ENCODE measurements at places on chromosomes 7 and 10. TPM values are rescaled to one million over a fixed set of nuclear protein-coding genes. Genes with fewer than 3 reads are reported as not detected.

GRCh38 chr10:80730522-80730921 lies 192.8 kb downstream of the SH2D4B start:
- no peak overlapping the region for H3K4me3 ChIP-seq
- no peaks in the 10 kb centered on the region for H3K36me3 ChIP-seq
- H3K27me3 ChIP-seq = peaks cover 4% of the 10 kb centered on the region
- no peaks in the 10 kb centered on the region for H3K4me1 ChIP-seq
- no peak for DNase-seq

DNA sequence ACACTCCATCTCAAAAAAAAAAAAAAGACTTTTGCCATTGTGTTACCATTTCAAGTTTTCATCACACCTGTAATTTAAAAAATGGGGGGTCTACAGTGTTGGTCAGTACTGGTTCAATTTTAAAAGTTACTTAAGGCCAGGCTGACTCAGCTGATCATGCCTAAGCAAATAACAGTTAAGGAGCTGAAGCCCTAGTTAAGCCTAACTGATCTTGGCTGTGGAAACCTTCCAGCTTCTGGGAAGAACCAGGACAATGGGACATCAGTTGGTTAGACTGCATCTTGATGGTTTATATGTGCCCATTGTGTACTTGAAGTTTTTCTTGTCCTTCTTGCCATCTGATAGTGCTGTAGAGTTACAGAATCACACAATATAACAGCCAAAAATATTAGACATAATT lies 26.7 kb downstream of the VCL start:
- no peaks in the 10 kb centered on the region for H3K27me3 ChIP-seq
- no peaks in the 10 kb centered on the region for H3K36me3 ChIP-seq
- H3K27ac ChIP-seq = no peak overlapping the region
- no peaks in the 10 kb centered on the region for H3K4me1 ChIP-seq
- no peak overlapping the region for H3K4me3 ChIP-seq

- no peak overlapping the region for H3K27ac ChIP-seq
- no peaks in the 10 kb centered on the region for H3K36me3 ChIP-seq
- H3K4me1 ChIP-seq = peaks cover 4% of the 10 kb centered on the region
- H3K4me3 ChIP-seq = no peak overlapping the region
- no peaks in the 10 kb centered on the region for H3K27me3 ChIP-seq
Measured at GRCh38 chr10:62185919-62186692, 82.5 kb downstream of the RTKN2 start.

The C10orf95 gene
- not detected for total RNA-seq

The FGL2 gene
- total RNA-seq = 97.8 TPM

DNA sequence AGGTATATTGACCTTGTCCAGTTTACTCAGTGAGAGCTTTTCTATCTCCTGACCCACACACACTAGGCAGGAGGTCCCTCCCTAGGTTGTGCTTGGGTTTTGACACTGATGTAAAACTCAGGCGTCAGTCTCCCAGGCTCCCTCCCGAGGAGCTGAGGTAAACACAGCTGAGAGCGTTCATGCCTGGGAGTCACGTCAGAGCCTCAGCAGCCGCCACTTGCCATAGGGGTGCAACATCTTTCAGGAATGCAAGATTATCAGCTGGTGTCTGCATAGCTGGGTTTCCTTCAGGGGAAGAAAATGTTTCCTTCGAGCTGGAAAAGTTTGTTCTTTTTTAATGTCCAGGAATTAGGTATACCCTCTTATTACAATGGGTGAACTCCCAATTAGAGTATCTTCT lies 70.6 kb downstream of the FGFR2 start:
- no peaks in the 10 kb centered on the region for H3K27me3 ChIP-seq
- no peaks in the 10 kb centered on the region for H3K4me1 ChIP-seq
- H3K36me3 ChIP-seq = no peaks in the 10 kb centered on the region
- H3K4me3 ChIP-seq = no peak overlapping the region
- DNase-seq = no peak

GRCh38 chr7:48452218-48452617 lies 281.0 kb downstream of the ABCA13 start:
- no peak overlapping the region for H3K4me3 ChIP-seq
- DNase-seq = no peak
- H3K36me3 ChIP-seq = peaks cover 20% of the 10 kb centered on the region
- H3K27me3 ChIP-seq = no peaks in the 10 kb centered on the region

DNA sequence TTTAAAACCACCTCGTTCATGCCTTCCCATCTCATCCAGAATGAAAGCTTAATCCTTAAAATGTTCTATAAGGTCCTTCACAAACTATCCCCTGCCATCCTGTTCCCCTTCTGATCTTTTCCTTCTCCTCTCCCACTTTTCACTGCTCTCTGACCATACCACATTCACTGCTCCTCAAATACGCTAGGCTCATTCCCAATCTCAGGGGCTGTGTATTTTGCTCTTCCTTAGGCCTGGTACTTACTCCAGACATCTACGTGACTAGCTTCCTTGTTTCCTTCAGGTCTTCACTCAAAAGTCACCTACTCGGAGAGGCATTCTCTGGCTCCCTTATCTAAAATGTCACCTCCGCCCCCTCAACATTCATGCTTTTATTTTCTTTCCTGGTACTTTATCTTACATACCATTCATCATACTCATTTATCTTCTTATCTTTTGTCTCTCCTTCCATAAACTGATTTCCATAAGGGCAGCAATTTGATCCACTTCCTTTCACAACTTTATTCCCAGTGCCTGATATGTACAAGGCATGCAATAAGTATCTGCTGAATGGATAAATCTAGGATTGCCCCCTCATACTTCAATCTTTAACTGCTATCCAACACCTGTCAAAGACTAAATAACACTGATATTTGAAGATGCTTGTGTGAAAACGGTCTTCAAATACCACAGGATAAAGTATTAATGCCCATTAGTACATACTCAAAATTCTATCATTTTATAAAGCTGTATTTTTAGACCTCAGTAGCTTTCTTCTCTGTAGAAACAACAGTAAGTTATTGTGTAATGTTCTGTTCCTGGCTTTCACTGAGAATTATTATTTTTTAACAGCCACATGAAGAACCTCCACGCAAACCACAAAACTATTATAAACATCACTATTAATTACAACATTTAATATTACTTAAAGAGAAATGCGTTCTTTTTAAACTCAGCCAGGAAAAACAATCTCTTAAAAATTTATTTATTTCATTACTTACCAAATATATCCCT lies 27.0 kb downstream of the JMJD1C start:
- peaks cover 33% of the 10 kb centered on the region for H3K4me1 ChIP-seq
- DNase-seq = no peak
- H3K27me3 ChIP-seq = no peaks in the 10 kb centered on the region
- H3K36me3 ChIP-seq = no peaks in the 10 kb centered on the region

DNA sequence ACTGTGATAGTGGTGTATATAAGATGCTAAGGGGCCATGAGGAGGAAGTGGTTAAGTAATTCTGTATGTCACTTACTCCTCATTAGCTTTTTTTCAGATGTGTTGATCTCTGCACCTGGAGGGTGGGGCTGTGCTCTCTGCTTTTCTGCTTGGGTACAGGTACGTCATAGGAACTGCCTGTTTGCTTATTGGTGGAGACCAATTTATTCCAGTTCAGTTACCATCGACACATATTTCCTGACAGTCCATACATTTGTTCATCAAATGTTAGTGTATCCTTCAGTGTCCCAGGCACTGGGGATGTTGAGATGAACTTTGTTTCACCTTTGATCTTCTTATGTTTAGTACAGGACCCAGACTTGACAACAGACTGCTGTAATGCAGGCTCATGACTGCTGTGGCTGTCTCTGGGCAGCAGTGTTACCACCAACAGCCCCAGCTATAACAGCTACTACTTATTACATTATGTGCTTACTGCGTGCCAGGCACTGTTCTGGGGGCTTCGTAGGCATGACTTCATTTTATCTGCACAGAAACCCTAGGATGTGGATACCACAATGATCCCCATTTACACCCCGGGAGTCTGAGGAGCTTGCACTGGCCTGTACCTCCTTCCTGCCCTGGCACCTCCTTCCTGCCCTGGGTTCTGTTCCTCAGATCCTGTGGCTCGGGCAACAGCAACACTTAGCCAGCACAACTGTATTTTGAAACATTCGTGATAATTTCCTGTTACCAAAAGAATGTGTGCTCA lies 87.4 kb downstream of the BUB3 start:
- no peak overlapping the region for H3K4me3 ChIP-seq
- H3K4me1 ChIP-seq = no peaks in the 10 kb centered on the region

DNA sequence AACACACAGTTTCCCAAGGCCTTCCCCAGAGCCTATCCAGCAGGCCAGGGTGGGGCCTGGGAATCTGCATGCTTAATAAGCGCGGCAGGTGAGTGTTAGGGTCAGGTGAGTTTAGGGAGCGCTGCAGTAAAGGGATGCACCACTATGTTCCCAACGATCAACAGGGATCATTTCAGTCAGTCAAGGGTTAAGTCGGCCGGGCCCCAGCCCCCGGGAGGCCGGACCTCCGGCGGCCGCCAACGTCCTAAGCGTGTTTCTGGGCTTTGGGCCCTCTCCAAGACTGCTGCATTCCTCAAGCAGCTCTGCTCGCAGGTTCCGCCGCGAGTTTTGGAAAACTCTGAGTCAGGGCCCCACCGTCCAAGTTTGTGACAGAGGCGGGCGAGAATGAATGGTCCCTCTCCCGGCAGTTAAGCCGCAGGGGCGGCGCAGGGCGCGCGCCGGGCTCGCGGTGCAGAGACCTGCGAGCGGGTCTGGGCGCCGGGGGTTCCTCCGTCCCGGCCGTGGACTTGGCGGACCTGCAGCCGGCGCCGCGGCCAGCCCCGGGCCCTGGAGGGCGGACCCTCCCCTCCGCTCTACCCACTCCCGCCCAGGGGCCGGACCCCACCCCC lies 81.6 kb downstream of the ARHGAP22 start:
- H3K4me1 ChIP-seq = peaks cover 5% of the 10 kb centered on the region
- no peak overlapping the region for H3K4me3 ChIP-seq
- H3K36me3 ChIP-seq = no peaks in the 10 kb centered on the region
- peaks cover 28% of the 10 kb centered on the region for H3K27me3 ChIP-seq
- H3K27ac ChIP-seq = no peak overlapping the region

DNA sequence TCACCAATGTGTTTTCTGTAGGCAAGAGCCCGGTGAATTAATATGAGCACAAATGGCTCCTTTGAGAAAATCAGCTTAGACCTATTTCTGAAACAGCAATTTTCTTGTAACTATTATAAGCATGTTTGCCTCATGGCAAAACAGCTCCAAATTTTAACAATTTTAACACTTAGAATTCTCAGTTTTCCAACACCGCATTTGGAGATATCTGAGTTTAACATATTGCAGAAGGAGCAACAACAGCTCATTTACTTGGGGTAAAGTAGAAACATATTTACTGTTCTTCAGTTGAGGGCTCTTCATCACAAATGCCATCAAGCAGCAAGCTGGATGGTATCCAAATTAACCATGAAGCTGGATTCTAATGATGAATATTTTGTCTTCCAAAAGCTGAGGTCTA lies 134.0 kb upstream of the SLC26A5 start:
- no peaks in the 10 kb centered on the region for H3K4me1 ChIP-seq
- H3K27ac ChIP-seq = no peak overlapping the region
- no peak for DNase-seq
- no peaks in the 10 kb centered on the region for H3K27me3 ChIP-seq
- no peak overlapping the region for H3K4me3 ChIP-seq

- H3K27me3 ChIP-seq = no peaks in the 10 kb centered on the region
- no peaks in the 10 kb centered on the region for H3K36me3 ChIP-seq
- no peak overlapping the region for H3K27ac ChIP-seq
- no peaks in the 10 kb centered on the region for H3K4me1 ChIP-seq
Measured at GRCh38 chr10:36341471-36341870, 699.4 kb upstream of the FZD8 start.

The CPSF4 gene
- 29.9 TPM for total RNA-seq

The TUBAL3 gene
- total RNA-seq = not detected

DNA sequence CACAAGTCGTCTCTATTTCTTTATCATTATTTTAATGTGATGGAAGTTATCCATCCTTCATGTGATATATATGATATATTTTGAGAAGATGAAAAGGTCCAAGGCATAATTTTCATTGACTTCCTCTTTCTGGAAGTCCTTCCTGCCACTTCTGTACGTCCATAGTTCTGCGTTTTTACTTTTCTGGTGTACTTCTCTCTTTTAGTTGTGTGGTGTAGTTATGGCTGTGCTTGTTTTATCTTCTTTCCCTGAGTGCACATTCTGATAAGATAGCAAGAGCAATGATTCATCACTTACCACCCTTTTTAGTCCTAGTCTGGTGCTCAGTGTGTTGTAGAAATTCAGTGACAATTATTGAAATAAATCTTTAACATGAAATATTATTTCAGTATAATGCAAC lies 231.3 kb upstream of the FERD3L start:
- no peak overlapping the region for H3K4me3 ChIP-seq
- no peaks in the 10 kb centered on the region for H3K27me3 ChIP-seq
- no peak overlapping the region for H3K27ac ChIP-seq
- H3K36me3 ChIP-seq = no peaks in the 10 kb centered on the region

DNA sequence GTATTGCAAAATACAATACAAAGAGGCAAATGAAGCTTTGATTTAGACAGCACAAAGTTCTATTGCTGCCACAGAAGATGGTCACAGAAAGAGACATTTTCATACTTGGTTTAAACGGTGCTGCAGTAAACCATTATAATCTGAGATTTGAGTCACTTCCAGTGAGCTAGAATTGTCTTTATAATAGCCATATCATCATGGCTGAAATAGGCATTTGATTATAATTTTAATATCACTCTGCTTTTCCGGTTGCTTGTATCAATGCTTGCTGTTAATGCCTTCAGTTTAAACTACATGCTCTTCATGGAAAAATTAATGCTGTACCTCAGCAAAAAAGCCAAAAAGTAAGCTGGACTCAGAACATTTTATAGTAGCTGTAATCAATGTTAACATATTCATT lies 48.5 kb downstream of the CPEB3 start:
- no peaks in the 10 kb centered on the region for H3K36me3 ChIP-seq
- peaks cover 17% of the 10 kb centered on the region for H3K4me1 ChIP-seq
- no peak overlapping the region for H3K27ac ChIP-seq
- H3K4me3 ChIP-seq = no peak overlapping the region

The LBX1 gene
- not detected for total RNA-seq

The FBXL13 gene
- 6.6 TPM for total RNA-seq

DNA sequence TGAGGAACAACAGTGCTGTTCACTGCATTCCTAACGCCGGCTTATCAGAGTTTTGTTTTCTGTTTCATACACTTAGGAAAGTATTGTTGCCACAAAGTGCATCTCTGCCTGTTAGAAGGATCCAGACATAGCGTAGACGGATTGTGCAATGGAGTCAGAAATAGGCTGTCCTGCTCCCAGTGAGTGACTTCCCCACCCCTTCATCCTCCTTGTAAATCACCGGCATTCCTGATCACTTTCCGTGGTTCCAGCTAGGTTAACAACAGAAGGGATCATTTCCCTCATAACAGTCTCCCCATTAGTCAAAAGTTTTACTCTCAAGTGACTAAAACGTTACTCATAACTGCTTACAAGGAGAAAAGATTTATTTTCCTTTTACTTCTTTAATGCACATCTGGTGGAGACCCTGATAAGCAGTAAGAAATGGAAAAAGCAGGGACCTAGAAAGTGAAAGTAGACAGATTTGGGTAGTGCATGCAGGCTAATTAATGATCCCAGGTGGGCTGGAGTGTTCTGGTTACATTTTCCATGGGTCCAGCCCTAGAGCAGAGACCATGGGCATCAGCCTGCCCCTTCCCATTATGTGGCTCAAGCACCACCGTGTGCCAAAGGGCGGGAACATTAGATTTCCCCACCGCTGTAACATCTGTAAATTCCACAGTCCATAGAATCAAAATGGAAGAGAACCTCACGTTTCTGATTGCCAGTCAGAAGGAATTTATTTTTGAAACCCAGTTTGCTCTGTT lies 395.1 kb upstream of the GALNT17 start:
- H3K4me1 ChIP-seq = peaks cover 16% of the 10 kb centered on the region
- no peak overlapping the region for H3K4me3 ChIP-seq
- DNase-seq = no peak
- no peaks in the 10 kb centered on the region for H3K27me3 ChIP-seq
- no peaks in the 10 kb centered on the region for H3K36me3 ChIP-seq

The SCART1 gene
- 8.4 TPM for total RNA-seq

GRCh38 chr7:156875766-156876165 lies 17.2 kb downstream of the LMBR1 start:
- no peak overlapping the region for H3K27ac ChIP-seq
- no peaks in the 10 kb centered on the region for H3K27me3 ChIP-seq
- peaks cover 24% of the 10 kb centered on the region for H3K36me3 ChIP-seq
- no peak for DNase-seq
